Calu3 (cell line): ENCODE measurements at places on chromosomes 7 and 10. TPM values are rescaled to one million over a fixed set of nuclear protein-coding genes. Genes with fewer than 3 reads are reported as not detected.
A peak's percentile ranks its signal among the peaks of the same experiment; 100 is the strongest.

The KCP gene
- 6.8 and 10.6 TPM in 2 replicates for total RNA-seq

The VIPR2 gene
- total RNA-seq: not detected in 2 replicates

The PGAM2 gene
- 0.87 TPM in 1 of 2 replicates, not detected in the other for total RNA-seq

The CLCN1 gene
- total RNA-seq: 0.34 and 0.61 TPM in 2 replicates

The PPP1R9A gene
- total RNA-seq: 17.9 and 19.4 TPM in 2 replicates

The PPP1R17 gene
- total RNA-seq: not detected in 2 replicates

The NME8 gene
- total RNA-seq: not detected in 2 replicates

The GLI3 gene
- total RNA-seq: not detected in 2 replicates

The HOXA6 gene
- total RNA-seq: 11.4 and 12.4 TPM in 2 replicates

- no peak for DNase-seq
Measured at GRCh38 chr7:24601600-24601999, 28.3 kb downstream of the PALS2 start.

DNA sequence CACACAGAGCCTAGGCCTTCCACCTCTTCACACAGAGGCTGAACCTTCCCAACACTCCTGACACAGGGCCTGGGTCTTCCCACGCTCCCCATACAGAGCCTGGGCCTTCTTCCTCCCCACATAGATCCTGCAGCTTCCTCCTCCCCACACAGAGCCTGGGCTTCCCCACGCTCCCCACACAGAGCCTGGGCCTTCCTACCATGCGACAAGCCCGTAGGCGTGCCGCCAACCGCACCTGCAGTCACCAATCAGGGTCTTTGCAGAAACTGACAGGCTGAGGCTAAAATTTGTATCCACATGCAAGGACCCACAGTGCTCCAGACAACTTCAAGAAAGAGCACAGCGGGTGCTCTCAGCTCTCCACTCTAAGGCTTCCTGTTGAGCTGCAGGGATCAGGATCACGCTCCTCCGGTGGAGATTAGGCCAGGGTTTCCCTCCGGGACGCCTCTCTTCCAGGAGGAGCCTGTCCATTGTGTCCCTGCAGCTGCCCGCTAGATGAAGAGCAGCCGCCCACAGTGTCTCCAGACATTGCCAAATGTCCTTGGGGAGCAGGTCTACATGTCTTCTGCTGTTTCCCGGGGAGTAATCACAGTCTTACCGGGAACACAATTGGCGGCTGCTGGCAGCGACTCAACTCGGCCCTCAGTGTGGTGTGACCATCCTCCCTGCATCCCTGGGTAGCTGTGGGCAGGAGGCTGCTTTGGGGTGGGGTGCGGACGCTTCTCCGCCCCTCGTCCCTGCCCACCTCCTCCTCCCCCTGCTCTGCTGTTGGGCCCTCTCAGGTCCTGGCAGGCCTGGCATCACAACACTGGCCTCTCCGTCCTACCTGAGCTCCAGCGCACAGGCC, 9.7 kb downstream of the CFAP46 start:
- no peak for DNase-seq

DNA sequence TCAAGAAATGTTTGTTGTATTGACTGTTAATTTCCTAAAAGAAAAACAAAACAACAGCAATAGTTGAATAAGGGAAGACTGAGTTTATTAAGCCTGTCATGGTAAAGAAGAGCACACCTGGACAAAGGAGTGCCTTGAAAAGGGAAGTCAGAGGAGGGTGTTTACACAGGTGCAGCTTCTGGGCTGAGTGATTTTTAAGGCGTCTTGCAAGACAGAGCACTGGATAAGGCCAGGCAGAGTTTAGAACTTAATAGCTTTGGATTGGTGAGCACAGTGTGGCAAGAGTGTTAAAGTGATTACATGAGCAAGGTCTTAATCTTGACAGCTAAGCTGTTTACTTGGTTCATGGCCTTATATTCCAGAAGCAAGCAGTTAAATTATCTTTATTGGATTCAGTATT, 423.2 kb downstream of the CNTNAP2 start:
- DNase-seq: no peak

GRCh38 chr7:31971049-31971667, 99.0 kb downstream of the PDE1C start:
- DNase-seq: no peak

GRCh38 chr10:112269266-112269665, 13.9 kb upstream of the TECTB start:
- DNase-seq: no peak

DNA sequence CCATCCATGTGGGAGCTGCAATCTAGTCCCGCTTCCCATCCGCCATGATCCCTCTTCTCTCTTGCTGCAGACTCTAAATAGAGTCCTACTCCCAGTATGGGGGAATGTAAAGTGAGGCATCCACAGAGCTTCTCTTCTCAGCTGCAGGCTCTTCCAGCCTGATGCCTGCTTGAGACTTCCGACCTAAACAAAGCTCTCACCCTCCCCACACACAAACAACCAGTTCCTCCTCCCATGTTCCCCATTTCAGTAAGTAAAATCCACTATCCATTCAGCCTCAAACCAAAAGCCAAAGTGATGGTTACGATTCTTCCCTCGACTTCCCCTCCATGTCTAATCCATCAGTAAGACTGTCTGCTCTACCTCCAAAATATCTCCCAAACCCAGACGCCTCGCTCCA, 108.2 kb upstream of the NFE2L3 start:
- no peak for DNase-seq

GRCh38 chr7:157900556-157900955, 563.8 kb downstream of the DNAJB6 start:
- DNase-seq: no peak

DNA sequence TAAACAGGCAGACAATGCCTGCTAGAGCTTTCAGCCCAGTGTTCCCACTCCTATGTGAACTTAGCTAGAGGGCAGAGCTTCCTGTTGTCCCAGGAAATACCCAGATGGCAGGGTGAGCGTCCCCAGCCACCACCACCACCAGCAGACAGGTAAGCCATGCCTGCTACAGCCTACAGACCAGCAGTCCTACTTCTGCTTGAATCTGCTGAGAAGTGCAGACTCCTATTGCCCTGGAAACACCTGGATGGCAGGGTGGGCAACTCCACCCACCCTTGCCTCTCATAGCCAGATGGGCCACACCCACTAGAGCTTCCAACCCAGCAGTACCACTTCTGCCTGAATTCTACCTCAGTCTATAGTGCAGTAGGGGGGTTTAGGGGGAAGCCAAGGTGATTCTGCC, 64.4 kb downstream of the FBXL13 start:
- no peak for DNase-seq

- DNase-seq: no peak
Measured at GRCh38 chr10:70969188-70969587, 80.8 kb upstream of the PCBD1 start.

DNA sequence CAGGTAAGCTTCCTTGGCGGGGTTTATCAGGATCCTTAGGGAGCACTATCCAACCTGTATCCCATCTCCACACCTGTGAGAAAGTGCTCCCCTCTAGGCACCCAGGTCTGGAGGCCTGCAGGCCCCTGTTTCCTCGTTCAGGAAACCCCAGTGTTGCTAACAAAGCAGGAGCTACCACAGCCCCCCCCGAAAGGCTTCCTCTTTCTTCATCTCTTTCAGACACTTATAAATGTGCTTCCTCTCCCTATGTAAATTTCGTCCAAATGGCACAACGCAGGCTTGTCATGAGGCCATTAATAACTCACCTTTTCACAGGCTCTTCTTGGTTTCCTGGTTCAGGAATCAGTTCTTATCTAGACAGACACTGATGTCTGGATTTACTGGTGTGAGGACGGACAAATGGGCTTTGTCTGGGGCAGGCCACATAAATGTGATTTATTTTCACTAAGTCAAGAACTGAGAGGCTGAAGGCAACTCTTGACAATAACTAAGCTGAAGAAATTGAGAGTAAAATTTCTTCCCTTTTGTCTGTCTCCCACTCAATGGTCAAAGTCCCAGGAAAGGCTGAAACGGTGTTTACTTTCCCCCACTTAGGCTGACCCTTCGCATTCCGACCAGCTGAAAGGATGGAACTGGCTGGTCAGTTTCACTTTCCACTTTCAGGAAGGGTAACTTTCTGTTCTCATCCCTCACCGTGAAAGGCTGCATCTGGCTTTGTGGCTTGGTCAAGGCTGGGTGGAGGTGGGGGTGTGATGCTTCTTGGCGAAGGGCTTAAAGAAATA, 46.8 kb downstream of the PIK3AP1 start:
- DNase-seq: peak; percentile 69

- DNase-seq: no peak
Measured at GRCh38 chr10:48814933-48815332, 124.7 kb downstream of the LRRC18 start.

DNA sequence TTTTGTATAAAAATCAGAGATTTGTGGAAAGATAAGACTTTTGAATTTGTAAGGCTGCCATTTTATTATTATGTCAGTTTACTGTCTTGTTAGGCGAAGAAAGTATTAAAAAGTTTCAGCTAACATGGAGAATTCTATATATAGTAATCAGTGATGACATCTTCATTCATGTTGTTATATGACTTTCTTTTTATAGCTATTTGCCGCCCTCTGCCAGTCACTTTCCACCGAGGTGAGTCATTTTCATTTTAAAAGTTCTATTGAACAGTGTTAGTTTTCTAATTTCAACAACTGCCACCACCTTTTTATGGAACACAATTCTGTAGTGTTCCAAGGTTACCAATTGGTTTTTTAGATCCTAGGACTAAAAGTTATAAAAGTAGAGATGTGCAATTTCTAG, 11.8 kb downstream of the CUTC start:
- no peak for DNase-seq

DNA sequence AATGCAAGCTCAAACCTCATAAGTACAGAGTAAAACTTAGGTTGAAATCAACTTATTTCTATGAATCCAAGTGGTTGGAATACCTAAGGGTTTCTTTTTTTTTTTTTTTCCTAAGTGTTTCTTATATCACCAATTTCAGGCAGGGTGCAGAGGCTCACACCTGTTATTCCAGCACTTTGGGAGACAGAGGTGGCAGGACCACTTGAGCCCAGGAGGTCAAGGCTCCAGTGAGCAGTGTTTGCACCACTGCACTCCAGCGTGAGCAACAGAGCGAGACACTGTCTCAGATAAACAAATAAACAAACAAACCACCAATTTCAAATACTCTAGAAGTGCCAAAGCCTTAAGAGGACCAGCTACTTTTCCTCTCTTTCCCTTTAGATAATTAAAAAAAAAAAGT, 39.2 kb upstream of the SPOCK2 start:
- DNase-seq: no peak

GRCh38 chr7:94406696-94407095, 12.0 kb downstream of the COL1A2 start:
- DNase-seq: no peak

DNA sequence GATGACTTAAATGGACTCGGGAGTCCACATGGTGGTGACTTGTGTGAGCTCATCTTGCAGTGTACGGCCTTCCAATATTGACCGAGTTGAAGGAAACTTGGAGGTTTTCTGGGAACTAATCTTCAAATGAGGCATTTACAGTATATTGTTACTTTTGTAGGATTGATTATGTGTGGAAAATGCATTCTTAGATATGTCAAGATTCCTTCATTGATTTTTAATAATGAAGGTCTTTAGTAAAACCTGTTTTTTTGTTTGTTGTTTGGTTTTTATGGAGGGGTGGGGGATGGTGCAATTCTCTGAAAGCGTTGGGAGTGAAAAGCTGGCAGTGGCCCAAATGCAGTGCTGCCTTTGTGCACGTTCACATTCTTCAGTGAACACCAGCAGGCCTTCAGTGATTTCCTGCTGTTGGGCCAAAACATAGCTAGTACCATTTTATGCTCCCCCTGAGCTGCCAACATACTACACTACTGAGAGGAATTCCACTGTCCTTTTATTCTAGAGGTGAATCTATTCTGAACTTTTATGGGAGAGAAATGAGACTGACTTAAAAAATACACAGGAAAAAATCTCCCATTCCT, 50.4 kb downstream of the CCNY start:
- DNase-seq: peak; percentile 30

DNA sequence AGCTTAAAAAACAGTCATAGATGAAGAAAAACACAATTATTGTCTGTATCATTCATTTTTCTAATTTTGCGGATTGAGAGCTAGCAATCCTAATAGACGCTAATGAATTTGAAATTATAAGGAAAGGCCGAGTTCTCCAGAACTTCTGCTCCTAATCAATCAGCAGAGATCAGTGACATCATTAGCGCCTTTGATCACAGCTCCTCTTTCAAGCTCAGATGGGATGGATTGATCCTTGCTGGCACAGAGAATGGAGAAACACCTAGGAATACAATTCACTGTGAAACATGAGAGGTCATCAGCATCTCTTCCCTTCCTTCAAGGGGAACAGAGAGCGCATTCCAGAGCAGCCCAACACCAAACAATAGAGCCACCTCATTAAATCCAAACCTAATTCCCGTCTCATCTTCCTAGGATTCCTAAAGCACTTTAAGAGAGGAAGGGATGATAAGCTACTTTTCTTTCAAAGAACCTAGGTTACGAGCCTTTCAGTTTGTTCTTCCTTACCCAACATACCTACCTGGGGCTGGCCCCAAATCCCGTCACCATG, 24.4 kb downstream of the GLI3 start:
- DNase-seq: no peak

GRCh38 chr7:135843214-135843613, 94.6 kb upstream of the FAM180A start:
- no peak for DNase-seq

DNA sequence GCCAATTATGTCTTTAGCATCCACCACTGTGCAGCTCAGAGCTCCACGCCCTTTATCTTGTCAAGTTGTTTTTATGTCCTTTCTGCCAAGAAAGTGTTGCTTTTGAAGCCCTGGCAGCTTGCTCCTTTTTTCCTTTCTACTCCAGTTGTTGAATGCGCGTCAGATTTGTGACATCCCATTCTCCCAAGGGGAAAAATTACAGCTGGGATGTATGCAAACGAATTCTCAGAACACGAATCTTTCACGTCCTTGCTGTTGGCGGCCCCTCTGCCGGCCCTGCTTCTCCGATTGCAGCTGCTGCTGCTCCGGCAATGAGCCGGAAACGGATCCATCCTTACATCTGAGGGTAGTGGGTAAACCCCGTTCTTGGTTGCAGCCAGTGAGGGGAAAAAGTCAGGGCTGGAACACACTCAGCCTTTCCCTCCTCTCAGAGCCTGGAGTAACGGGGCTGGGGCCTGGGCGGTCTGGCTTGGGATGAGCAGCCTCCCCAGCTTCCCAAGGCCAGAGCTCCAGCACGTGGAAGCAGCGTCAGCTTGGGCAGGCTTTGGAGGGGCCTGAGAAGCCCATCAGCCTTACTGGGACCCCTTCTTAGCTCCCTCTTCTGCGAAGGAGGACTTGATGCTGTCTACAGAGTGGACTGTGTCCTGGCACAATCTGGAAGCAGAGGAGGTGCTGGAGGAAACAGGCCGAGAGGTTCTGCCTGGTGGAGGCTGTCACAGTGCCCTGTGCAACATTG, 79.0 kb upstream of the CHST15 start:
- no peak for DNase-seq

DNA sequence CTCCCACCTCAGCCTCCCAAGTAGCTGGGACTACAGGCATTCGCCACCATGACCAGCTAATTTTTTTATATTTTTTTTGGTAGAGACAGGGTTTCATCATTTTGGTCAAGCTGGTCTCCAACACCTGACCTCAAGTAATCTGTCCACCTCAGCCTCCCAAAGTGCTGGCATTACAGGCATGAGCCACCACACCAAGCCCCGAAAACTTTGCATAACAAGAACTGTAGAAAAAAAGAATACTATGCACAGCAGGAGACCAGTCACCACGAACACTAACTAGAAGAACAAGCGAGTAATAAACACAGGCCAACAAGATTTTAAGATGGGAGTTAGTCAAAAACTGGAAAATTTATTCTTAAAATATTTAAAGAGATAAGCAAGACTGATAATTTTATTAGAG, 447.0 kb downstream of the ETV1 start:
- no peak for DNase-seq

GRCh38 chr10:70162892-70163201, 7.5 kb downstream of the SAR1A start:
- DNase-seq: no peak
